ENCODE measurements at places on chromosomes 11 and 22.

GRCh38 chr11:8242118-8242475, 21.6 kb downstream of the LMO1 start:
- no peak for DNase-seq

- DNase-seq: no peak
Observed at GRCh38 chr11:95536047-95536690, 253.4 kb downstream of the FAM76B start.

GRCh38 chr11:83037877-83038276, 33.8 kb downstream of the RAB30 start:
- no peak for DNase-seq

DNA sequence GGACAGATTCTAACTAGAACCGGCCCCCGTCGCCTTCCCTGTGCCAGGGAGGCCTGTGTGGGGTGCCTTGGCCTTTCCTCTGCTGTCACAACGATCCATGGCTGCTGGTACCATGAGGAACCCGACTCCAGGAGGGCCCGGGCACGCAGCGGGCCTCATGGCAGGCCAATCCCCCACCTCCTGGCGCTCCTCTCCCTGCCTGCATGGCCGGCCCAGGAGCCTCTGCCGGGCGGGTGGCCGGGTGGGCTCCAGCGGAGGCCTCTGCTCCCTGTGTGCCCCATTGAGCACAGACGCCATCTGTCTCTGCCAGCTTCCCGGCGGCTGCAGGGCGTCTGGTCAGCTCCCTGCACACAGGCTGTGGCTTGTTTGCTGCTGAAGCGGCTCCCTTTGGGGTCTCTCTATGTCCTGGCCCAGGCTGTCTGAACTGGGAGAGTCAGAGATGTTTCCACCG, 86.5 kb downstream of the MYEOV start:
- DNase-seq: peak; percentile 45

DNA sequence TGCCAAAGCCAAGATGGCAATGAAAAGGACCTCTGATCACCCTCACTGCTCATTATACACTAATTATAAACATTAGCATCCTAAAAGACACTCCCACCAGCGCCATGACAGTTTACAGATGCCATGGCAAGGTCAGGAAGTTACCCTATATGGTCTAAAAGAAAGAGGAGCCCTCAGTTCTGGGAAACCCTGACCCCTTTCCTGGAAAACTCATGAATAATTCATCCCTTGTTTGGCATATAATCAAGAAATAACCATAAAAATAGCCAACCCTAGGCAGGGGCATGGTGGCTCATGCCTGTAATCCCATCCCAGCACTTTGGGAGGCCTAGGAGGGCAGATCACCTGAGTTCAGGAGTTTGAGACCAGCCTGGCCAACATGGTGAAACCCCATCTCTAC, 12.7 kb upstream of the CAPN5 start:
- DNase-seq: no peak

DNA sequence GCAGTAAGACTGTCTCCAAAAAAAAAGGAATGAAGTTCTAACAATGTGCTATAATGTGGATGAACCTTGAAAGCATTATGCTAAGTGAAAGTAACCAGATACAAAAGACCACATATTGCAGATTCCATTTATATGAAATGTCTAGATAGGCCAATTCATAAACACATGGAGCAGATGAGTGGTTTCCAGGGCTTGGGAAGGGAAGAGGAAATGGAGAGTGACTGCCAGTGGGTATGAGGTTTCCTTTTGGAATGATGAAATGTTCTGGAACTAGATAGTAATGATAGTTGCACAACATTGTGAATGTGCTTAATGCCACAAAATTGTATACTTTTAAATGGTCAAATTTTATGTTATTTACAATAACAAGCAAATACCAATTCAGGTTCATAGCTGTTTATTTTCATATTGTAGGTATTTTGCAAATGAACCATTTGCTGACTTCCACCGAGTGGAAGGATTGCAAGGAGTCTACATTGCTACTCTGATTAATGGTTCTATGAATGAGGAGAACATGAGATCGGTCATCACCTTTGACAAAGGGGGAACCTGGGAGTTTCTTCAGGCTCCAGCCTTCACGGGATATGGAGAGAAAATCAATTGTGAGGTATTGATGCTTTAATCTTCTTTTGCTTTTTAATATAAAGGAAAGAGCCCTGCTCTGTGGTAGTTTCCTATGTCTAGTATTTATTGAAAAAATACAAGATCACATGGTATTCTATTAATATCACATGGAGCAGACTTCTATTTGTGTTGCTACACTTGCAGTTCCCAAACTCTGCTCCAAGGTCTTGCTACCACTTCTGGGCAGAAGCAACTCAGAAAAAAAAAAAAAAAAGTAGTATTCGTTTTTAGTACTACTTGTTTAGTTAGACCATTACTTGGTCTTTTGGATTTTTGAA, 67.7 kb upstream of the SORL1-AS1 start:
- DNase-seq: no peak

DNA sequence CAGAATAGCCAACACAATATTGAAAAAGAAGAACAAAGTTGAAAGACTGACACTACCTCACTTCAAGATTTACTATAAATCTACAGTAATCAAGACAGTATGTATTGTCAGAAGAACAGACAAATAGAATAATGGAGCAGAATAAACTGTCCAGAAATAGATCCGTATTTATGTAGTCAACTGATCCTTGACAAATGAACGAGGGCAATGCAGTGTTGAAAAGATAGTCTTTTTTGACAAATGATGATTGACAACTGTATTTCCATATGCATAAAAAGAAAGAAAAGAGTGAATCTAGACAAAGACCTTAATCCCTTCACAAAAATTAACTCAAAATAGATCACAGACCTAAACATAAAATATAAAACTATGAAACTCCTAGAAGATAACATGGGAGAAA, 767.1 kb downstream of the KCNA4 start:
- DNase-seq: no peak

DNA sequence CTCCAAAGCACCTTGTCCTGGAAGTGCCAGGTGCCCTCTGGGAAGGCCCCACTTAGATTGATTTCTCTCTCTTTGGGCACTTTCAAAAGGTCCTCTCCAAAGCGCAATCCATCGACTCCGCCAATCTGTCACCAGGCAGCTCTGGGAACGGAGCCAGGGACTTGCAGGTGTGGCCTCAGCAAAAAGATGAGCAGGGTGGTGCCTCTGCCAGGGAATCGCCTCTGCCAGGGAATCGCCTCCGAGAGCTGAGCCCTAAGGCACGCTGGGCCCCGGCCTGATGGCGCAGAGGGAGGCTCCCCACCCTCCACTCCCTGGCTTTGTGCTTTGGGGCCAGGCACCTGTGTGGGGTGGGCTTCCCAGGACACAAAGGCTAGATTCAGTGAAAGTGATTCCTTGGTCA, 1391.3 kb downstream of the TBC1D22A start:
- DNase-seq: no peak

GRCh38 chr11:128711136-128711535, 17.3 kb downstream of the FLI1 start:
- DNase-seq: no peak

DNA sequence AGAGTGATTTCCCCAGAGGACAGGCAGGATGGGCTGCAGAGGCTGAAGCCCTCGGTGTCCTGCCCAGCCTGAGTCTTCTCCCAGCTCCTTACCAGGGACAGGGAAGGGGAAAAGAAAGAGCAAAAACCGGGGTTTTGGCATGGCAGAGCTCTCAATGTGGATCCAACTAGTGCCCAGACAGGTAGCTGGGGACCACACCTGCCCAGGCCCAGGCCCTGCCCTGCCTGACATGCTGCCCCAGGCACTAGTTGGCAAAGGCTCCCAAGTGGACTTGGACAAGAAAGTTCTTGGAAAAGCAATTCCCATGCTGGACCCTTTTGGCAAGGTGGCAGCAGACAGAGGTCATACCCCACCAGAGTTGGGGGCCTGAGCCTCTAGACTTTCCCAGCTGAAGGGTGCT, 31.1 kb downstream of the NECTIN1 start:
- no peak for DNase-seq

DNA sequence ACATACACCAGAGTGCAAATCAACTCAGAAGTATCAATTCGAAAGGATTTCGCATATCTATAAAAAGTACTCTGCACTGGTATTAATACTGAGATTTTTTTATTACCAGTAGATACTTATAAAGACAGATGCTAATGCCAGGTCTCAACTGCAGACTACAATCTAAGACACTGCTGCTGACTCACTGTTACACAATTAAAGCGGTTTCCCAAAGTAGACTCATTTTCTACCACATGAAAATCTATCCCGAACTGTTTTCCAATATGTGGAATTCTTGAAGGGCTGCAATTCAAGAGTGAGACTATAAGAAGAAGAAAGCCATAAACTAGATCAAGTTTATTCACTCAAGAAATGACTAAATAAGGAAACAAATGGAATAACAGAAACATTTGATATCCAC, 57.2 kb upstream of the ARHGAP32 start:
- DNase-seq: no peak

DNA sequence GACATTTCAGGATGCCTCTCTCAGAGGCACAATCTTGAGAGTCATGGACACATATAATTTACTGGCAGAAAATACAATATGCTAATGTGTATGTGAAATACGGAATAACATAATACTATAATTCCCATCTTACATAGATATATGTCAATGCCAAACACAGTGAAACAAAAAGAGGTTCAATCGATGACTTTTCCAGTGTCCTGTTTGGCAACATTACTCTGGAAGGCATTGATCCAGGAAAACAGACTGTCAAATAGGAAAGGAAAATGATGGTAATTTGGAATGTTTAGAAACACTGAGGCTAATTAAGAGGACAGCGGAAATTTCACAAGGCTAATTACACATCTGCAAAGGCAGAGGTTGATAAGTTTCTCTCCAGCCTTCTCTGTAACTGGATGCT, 942.3 kb downstream of the LRRC4C start:
- DNase-seq: no peak

DNA sequence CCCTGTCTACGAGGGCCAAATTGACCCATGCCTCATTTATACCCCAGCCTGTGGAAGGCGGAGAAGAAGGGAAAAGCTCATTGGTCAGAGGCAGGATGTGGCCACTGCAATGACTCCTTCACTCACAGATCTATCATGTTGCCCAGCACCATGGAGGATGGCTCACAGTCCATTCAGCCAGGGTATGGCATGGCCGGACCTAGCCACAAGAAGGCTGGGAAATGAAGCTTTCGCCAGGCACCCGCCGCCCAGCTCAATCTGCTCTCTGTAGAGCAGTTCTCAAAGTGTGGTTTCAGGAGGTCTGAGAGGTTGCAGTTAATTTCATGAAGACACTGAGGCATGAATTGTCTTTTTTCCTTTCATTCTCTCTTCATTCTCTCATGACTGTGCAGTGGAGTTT, 40.6 kb upstream of the LINC01488 start:
- DNase-seq: no peak

GRCh38 chr11:74267014-74267413, 44.4 kb downstream of the P4HA3 start:
- no peak for DNase-seq

GRCh38 chr11:58596621-58597020, 17.8 kb downstream of the ZFP91 start:
- DNase-seq: no peak

DNA sequence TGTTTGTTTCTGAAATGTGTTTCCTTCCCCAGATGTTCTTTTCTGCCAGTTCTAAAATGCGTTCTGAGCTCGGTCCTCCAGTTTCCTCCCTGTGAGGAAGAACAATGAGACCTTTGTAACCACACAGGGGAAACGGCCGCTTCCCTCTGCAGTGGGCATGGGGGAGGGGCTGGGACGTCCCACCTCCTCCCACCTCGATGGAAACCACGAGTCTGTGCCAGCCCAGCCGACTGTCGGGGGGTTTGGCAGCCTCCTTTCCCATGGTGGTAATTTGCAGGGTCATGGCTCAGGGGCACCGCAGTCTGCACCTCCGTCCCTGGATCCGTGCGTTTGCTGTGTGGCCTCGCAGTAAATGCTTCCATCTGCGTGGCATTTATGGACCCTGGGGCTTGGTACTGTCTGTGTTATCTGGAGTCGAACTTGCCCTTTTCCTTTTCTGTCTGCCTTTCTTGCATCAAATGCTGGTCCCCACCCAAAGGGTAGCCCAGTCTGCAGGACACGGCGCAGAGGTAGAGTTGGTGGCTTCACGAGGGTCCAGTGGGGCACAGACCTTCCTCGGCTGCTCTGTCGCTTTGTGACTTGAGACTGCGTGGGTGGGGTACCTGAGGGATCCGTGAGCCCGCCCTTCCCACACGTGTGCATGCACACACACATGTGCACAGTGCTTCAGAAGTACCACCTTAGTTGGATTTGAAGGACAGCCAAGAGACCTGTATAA, 16.1 kb downstream of the LRP5 start:
- peak; percentile 91 for DNase-seq

GRCh38 chr11:21631991-21632390, 560.9 kb upstream of the ANO5 start:
- DNase-seq: no peak

- DNase-seq: no peak
Observed at GRCh38 chr11:97905671-97906070, 1115.1 kb upstream of the CNTN5 start.

- DNase-seq: no peak
Observed at GRCh38 chr11:68042219-68043028, 3.6 kb downstream of the TCIRG1 start.

Data from eye (tissue), 1 donor.